Activated T-cell treated with anti-CD3 and anti-CD28 coated beads, Interleukin-2, amount 50 U/mL, for 4 hours (primary cell): ENCODE measurements at places on chromosomes 16 and 17.
A peak's percentile ranks its signal among the peaks of the same experiment; 100 is the strongest.

DNA sequence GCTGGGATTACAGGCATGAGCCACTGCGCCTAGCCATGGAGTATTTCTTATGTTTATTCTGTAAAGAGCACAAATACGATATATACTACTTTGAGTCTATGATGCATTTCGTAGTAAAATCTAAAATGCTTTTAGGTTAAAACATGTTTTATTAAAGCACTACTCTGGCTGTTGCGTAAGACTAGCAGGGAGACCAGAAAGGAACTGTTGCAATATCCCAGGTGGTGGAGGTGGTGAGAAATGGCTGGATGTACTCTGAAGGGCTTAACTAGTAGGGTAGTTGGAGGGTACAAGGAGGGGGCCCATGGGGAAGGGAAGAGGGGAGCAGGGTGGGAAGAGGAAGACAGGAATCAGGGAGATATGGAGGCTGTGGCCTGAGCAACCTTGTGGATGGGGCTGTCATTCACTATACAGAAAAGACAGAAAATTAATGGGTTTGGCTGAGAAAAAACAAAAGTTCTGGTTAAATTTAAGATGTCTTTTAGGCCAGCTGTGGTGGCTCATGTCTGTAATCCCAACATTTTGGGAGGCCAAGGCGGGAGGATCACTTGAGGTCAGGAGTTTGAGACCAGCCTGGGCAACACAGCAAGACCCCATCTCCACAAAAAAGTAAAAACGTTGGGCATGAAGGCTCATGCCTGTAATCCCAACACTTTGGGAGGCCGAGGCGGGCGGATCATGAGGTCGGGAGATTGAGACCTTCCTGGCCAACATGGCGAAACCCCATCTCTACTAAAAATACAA is 35.8 kb downstream of the ST3GAL2 start:
- DNase-seq, result no peak

GRCh38 chr16:82432261-82432660 is 194.5 kb upstream of the CDH13 start:
- DNase-seq, result no peak

GRCh38 chr17:36205637-36206485 is 5.0 kb upstream of the CCL4L2 start:
- no peak for DNase-seq

GRCh38 chr16:10640934-10641333 is 53.8 kb downstream of the TEKT5 start:
- no peak for DNase-seq

- no peak for DNase-seq
Observed at GRCh38 chr17:2690165-2691068, 21.1 kb downstream of the CLUH start.

- DNase-seq, result peak; percentile 31
Observed at GRCh38 chr17:62109378-62109902, 44.4 kb upstream of the MED13 start.

DNA sequence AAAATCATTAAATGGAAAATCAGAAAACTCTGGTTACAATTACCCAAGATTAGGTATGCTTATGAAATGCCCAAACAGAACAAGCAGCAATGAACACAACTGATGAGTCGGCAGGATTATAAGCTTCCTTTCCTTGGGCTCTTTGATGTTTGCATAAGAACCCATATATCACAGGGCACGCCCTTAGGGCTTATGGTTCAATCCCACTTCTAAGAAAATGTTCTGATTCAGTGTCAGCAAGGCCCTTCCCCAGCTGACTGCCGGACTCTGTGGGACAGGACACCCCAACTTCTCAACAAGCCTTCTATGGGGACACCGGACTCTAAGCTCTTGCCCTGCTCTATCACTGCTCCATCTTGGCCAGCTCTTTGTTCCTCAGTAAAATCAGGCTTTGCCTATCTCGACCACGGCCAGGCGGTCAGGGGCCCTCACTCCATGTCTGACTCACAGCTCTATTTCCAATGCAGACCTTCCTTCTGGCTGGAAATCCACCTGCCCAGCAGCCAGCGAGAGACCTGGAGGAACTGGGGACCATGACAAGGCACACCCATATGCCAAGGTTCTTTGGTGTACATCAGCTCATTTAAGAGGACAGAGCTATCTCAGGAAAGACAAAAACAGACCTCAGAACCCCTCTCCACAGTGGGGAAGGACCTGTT is 26.8 kb downstream of the LITAFD start:
- DNase-seq, result no peak

GRCh38 chr17:62573480-62574117 is 53.9 kb upstream of the MRC2 start:
- DNase-seq, result no peak

DNA sequence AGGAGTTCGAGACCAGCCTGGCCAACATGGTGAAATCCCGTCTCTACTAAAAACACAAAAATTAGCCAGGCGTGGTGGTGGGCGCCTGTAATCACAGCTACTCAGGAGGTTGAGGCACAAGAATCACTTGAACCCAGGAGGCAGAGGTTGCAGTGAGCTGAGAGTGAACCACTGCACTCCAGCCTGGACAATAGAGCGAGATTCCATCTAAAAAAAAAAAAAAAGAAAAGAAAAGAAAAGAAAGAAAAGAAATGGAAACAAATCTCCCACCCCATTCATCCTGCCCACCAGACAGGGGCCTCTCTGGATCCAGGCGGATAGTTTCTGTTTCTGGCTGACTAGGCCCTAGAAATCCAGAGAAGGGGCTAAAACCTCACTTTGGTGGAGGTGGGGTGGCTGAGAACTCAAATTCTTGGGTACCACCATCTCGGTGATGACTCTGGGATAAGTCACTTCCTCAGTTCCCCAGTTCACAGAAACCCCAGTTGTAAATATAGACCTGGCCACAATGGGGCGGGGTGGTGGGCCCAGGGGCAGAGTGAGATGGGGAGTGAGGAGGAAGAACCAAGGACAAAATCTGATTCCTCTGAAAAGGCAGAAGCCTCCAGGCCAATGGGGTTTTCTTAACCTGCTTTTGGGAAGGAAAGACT is 22.2 kb downstream of the SOCS1 start:
- DNase-seq, result peak; percentile 72

DNA sequence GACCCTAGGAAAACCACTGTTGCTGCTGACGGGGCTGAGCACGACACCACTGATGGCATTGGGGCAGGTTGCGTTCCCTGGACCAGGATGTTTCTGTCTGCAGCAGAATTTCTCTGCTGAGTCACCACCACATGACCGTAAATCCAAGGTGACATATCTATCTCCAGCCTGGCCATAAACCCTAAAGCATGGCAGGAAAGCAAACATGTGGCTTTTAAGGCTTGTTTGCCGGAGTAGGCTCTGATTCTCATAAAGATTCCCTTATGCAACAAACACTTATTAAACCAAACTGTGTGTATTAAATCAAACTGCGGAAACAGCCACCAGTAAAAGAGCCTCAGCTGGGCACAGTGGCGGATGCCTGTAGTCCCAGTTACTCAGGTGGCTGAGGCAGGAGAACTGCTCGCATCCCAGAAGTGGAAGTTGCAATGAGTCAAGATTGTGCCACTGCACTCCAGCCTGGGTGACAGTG is 17.3 kb downstream of the MPHOSPH6 start:
- DNase-seq, result no peak

DNA sequence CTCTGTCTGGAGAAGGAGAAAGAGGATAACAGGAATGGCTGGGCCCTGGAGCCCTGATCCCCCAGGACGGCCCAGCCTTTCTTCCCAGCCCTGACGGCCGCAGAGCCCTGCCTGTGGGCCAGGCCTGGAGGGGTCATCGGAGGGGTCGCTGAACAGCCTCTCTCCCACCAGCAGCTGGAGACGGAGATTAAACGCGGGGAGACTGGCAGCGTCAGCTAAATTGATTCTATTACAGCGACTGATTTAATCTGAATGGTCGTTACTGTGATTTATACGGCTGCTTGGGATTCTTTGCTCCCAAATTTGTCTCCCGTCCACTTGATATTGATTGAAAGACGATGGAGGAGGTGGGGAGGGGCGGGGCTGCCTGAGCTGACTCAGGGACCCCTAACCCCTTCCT is 7.1 kb upstream of the CDH15 start:
- no peak for DNase-seq

GRCh38 chr17:51746421-51746820 is 412.1 kb downstream of the CA10 start:
- no peak for DNase-seq

DNA sequence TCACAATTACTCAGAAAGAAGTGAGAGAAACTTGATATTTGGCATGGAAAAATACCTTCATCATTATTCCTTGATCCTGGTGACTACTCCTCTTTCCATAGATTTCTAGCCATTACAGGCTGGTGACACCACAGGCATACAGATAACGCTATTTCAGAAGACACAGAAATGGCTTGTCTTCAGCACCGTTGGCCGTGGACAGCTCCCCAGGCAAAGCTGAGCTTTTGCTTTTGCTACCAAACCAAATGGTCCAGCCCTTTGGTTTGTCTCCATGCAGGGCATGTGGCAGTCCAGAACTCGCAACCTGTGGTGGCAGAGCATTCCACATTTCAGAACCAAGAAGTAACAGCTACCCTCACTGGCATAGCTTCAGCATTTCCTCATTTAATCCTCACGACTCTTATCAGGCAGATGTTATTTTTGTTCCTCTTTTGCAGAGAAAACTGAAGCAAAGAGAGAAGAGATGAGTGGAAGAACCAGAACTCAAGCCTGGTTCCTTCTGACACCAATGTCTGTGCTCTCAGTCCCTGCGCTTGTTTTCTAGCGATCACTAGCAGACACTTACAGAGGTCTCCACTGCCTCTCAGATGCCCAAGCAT is 55.5 kb downstream of the HS3ST4 start:
- DNase-seq, result no peak

GRCh38 chr16:24009955-24010354 is 174.2 kb downstream of the PRKCB start:
- DNase-seq, result no peak

DNA sequence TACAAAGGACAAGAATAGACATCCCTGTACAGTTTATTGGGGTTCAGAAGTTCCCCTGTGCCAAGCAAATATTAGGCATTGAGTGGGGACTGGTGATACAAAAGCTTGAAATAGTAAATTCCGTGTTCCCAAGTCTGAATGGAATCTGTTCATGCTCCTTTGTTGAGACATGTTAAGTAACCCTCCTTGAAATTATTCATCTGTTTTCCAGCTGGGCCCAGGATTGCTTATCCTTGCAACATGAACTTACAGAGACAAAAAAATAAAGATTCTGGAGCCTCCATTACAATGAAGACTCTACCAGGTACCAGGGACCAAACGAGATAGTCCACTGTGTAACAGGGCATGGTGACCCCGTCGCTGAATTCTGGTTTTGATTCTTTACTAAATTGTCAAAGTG is 6.1 kb upstream of the CCL8 start:
- no peak for DNase-seq

- DNase-seq, result no peak
Observed at GRCh38 chr16:59913666-59914065, 1179.5 kb upstream of the GOT2 start.

- no peak for DNase-seq
Observed at GRCh38 chr16:75053791-75054555, 55.1 kb downstream of the ZNRF1 start.

DNA sequence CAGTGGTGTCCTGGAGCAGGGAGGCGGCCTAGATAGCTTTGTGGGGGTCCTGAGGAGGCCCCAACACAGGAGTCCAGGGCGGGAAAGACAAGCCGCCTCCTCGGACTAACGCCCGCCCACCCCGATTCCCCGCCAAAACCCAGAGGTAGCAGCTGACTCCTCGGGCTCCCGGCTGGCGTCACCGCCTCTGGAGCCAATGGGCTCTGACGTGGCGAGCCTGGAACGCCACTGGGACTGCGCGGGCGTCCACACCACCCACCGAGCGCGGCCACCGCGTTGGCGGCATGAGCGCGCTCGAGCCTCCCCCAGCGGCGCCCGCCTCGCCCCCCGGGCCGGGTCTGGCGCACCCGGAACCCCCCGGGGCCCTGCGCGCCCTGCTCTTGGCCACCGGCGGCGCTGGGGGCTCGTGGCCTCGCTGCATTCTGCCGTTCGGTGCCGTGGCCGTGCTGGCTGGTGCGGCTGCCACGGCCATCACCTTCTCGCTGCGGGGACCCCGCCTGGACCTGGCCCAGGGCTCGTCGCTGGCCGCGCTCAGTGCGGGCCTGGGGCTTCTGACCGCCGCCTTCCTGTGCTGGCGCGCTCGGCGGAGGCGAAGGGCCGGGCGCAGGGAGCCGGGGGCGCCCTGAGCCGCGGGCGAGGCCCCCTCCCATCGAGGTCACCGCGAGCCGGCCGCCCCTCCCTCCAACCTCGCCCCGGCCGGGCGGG is 3.4 kb upstream of the NTN3 start:
- no peak for DNase-seq

GRCh38 chr17:8946476-8946875 is 19.0 kb downstream of the PIK3R5 start:
- DNase-seq, result no peak

DNA sequence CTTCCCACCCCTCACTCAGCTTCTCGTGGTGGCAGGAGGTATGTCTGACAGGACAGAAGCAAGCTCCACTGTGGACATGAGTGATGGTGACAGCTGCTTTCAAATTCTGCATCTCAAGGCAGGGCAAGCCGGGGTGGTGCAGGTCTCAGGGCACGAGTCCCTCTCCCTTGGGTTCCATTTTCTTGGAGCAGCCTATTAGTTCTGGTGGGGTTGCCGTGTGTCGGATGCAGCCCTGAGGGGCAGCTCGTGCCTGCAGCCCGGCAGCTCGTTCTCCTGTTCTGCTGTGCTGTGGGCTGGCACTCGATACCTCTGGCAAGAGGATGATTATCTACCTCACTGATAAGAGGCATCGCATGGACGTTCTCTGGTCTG is 16.5 kb upstream of the CLEC18C start:
- DNase-seq, result no peak
